ENCODE measurements at places on chromosomes 6 and 20.

- DNase-seq: no peak
These were observed 26.6 kb upstream of the PCMTD2 start for GRCh38 chr20:64228751-64229506.

GRCh38 chr20:51750037-51750769 is 18.0 kb downstream of the ATP9A start:
- DNase-seq: no peak

DNA sequence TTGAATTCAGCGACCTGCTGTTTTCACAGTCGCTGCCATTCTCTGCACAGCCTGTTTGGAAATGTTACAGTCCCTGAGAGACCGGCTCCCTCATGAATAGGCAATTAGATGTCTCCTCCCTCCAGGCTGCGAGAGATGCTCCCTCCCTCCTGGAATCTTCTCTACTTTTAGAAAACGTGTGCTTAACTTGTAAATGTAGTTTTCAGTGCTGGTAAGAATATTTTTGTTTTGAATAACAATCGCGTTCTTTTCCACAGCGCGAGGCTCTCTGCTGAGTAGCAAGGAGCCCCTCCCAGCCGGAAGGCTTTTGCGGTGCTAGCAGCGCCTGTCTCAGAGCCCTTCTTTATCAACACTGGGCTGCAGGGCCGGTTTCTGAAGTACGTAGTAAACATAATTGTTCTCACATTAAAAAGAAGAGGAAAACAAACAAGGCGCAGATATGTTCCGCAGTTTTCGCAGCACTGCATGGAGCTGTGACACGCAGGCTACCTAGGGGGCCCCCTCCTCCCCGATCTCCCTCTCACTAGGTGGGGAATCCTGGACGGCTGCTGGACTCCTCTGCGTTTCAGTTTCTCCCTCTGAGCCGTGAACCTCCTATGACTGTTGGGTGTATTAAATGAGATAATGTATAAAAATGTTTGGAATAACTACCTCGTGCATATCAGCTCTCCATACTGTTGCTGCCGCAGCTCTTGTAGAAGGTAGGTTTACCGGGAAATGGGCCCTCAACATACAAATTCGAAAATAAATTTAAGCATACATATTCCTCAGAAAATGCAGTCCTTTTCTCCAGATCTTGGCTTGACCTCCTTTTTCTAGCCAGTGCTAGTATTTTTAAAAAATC is 79.0 kb upstream of the SPACA1 start:
- DNase-seq: no peak

DNA sequence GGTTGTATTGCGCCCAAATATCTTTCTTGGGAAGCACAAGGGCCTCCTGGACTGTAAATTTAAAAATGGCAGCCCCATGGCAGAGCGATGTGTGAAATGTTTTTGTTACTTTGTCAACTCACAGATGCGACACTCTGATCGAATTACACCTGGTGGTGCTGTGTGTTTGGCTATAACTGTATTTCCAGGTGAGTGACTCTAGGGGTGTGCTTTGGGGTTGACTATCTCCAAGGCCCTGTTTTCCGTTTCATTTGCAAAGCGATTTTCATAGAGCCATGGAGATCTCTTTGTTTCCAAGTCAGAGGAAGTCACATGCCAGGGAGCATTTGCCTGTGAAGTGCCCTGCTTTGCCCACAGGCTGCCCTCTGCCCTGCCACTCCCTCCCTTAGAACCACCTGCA is 93.5 kb downstream of the CDC5L start:
- no peak for DNase-seq

GRCh38 chr6:96876886-96877545 is 20.7 kb downstream of the NDUFAF4 start:
- DNase-seq: no peak

- DNase-seq: no peak
These were observed 5.6 kb upstream of the TFB1M start for GRCh38 chr6:155319902-155320301.

GRCh38 chr6:143465546-143465945 is 14.9 kb downstream of the PEX3 start:
- DNase-seq: no peak

GRCh38 chr20:31972471-31973021 is 4.6 kb downstream of the XKR7 start:
- no peak for DNase-seq

- DNase-seq: no peak
These were observed 31.3 kb downstream of the BICRAL start for GRCh38 chr6:42813074-42813645.

- no peak for DNase-seq
These were observed 22.0 kb downstream of the CENPW start for GRCh38 chr6:126361832-126362440.
